ENCODE measurements at places on chromosomes 1 and 21. TPM values are rescaled to one million over a fixed set of nuclear protein-coding genes. Genes with fewer than 3 reads are reported as not detected.

LCE1E gene
- total RNA-seq = not detected

MCOLN2 gene
- 0.85 TPM for total RNA-seq

CALML6 gene
- total RNA-seq = 0.46 TPM

HAX1 gene
- 69.5 TPM for total RNA-seq

DISP3 gene
- not detected for total RNA-seq

OR2L2 gene
- total RNA-seq = not detected

KRTAP7-1 gene
- not detected for total RNA-seq

PLEKHA6 gene
- 0.63 TPM for total RNA-seq

PROK1 gene
- not detected for total RNA-seq

SPRR2G gene
- total RNA-seq = not detected

TMPRSS3 gene
- not detected for total RNA-seq

TIE1 gene
- total RNA-seq = 1.8 TPM

C1orf185 gene
- not detected for total RNA-seq

CATSPERE gene
- total RNA-seq = 0.73 TPM

MX2 gene
- 3.3 TPM for total RNA-seq

FCRLA gene
- 0.72 TPM for total RNA-seq

DDR2 gene
- 310 TPM for total RNA-seq

FAM72C gene
- total RNA-seq = 0.46 TPM

MYBPHL gene
- total RNA-seq = not detected

TEDDM1 gene
- not detected for total RNA-seq

STUM gene
- total RNA-seq = under 0.01 TPM

ADAM30 gene
- 0.03 TPM for total RNA-seq

IL10 gene
- not detected for total RNA-seq

RNASEL gene
- total RNA-seq = 13.4 TPM

B3GALT6 gene
- total RNA-seq = 28.5 TPM

DMRTA2 gene
- 0.46 TPM for total RNA-seq

ZNF683 gene
- not detected for total RNA-seq

LMX1A gene
- total RNA-seq = not detected

NBPF4 gene
- not detected for total RNA-seq

C1orf115 gene
- 0.85 TPM for total RNA-seq

TMEM201 gene
- total RNA-seq = 4.2 TPM

SELL gene
- 0.39 TPM for total RNA-seq

SLC35D1 gene
- total RNA-seq = 22.4 TPM

OR10Z1 gene
- not detected for total RNA-seq

SIK1 gene
- 0.98 TPM for total RNA-seq

TAGLN2 gene
- 427 TPM for total RNA-seq

FMO2 gene
- total RNA-seq = 11.8 TPM

C1orf141 gene
- not detected for total RNA-seq

TMEM125 gene
- not detected for total RNA-seq

C1orf210 gene
- total RNA-seq = not detected

MTARC2 gene
- total RNA-seq = 10.5 TPM

PCP4L1 gene
- 0.26 TPM for total RNA-seq

KRTAP12-2 gene
- total RNA-seq = not detected

PADI2 gene
- total RNA-seq = 0.53 TPM

GPX7 gene
- total RNA-seq = 13.3 TPM

All from smooth muscle cell of the pulmonary artery (primary cell).